Right cardiac atrium (tissue), 5 donors: ENCODE measurements at places on chromosomes 13 and 19.
A peak's percentile ranks its signal among the peaks of the same experiment; 100 is the strongest.

- DNase-seq: peak; percentile 83
These were observed 10.0 kb downstream of the ARHGAP45 start for GRCh38 chr19:1076951-1077350.

DNA sequence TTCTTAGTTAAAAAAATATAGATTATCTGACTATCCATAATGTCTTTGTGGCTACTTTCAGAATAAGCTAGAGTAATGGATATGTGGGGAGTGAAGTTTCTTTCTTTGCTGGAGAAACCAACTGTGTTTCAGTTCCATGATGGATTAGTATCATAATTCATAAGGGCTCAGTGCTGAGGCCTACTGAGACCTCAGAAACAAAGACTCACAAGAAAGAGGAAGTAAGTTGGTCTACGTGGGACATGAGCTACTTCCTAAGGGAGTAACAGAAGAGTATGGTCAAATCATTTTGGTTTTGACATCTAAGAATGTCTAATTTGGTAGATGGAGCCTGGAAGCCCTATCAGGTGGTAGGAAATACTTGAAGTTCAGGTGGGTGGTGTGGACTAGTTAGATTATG, 99.0 kb upstream of the HTR2A start:
- no peak for DNase-seq

- DNase-seq: no peak
These were observed 14.7 kb downstream of the MIER2 start for GRCh38 chr19:329876-330275.

GRCh38 chr13:49584771-49585182, 581 bp downstream of the RCBTB1 start:
- no peak for DNase-seq

- no peak for DNase-seq
These were observed 28.2 kb downstream of the RASL11A start for GRCh38 chr13:27298849-27299248.

DNA sequence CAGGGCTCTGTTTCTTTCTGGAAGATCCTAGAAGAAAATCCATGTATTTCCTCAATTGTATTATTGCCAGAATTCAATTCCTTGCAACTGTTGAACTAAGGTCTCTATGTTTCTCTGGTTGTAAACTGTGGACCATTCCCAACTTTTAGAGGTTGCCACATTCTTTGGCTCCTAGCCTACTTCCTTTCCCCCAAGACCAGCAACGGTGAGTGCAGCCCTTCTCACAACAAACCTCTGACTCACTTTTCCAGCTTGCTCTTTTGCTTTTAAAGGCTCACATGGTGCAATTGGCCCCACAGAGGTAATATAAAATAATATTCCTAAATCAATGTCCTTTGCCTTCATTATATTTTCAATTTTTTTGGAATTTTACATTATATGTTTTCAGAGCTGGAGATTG, 371.3 kb downstream of the SLITRK5 start:
- no peak for DNase-seq

DNA sequence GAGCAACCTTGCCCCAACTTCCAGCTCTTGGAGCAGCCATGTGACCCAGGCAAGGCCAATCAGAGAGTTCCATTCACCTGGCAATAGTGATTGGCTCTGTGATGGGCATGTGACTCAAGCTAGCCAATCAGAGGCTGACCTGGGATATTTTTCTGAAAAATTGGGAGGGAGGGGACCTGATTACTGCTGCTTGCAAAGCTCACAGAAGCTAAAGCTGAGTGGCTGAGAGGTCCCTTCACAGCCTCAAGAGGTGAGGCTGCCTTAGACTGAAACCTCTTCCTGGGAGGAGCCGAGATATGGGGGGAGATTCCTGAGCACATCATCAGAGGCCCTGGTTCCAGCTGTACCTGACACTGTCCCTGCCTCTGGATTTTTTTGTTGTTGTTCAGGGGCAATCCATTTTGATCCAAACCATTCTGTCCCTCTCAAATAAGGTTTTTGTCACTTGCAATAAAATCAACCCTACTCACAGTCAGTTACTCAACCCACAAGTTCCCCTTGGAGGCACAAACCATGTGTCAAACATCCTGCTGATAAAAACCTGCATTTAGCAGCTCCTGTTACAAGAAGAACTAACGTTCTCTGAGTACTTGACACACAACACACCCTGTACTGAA, 4.8 kb downstream of the CIB3 start:
- no peak for DNase-seq

GRCh38 chr13:60000081-60000480, 163.6 kb downstream of the DIAPH3 start:
- DNase-seq: no peak

- DNase-seq: no peak
These were observed 77.5 kb upstream of the CLDN10 start for GRCh38 chr13:95474992-95475391.

GRCh38 chr13:26957182-26957581, 196.6 kb upstream of the GPR12 start:
- no peak for DNase-seq

GRCh38 chr13:96475103-96475502, 385.2 kb downstream of the HS6ST3 start:
- DNase-seq: no peak

DNA sequence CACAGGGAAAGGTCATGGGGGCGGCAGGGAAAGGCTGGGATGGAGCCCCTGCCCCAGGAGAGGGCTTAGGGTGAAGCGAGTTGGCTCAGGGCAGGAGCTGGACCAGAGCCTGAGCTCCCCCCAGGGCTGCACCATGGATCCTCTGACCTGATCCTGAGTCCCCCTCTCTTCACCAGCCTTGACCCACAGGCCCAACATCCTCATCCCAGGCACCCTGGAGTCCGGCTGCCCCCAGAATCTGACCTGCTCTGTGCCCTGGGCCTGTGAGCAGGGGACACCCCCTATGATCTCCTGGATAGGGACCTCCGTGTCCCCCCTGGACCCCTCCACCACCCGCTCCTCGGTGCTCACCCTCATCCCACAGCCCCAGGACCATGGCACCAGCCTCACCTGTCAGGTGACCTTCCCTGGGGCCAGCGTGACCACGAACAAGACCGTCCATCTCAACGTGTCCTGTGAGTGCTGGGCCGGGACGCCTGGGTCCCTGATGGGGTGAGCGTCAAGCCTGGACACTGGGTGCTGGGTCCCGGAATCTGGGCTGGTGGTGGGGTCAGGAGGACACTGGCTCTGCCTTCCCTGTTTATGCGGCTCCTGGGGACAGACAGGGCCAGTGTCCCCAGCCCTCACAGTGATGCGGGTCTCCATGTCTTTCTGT, 842 bp downstream of the SIGLEC9 start:
- DNase-seq: no peak

- DNase-seq: no peak
These were observed 97.2 kb downstream of the EPSTI1 start for GRCh38 chr13:42894765-42895243.

GRCh38 chr13:91369441-91369831, 21.9 kb downstream of the MIR17HG start:
- no peak for DNase-seq

DNA sequence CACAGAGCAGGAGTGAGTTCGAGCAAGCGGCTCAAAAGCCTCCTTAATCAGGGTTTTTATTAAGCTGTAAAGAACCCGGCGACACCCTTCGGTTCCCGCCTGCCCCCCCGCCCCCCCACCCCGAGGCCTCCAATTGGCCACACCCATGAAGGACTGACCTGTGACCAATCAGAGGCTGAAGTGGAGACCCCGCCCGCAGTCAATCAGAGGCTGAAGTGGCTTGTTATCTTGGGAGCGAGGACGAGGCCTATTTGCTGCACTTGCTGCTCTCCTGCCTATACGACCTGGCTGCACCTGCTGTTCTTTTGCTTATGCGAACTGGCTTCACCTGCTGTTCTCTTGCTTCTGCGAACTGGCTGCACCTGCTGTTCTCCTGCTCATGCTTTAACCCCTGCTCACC, 844.9 kb downstream of the OLFM4 start:
- no peak for DNase-seq

DNA sequence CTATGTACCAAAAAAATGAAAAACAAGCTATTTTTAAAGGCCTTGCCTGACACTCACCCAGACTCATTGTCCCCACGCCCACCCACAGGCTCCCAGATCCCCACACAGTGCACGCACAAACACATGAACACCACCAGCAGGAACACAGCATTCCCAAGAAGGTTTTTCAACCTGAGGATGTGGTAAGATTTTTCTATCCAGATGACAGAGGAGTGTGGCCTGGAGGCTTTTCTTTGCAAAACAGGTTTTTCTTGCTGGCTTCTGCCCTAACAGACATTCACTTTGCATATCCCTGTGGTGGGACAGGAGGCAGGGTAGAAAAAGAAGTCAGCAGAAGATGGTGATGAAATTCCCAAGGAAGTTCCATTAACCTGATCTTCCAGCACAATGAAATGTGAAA, 97.8 kb downstream of the KLF12 start:
- DNase-seq: no peak

DNA sequence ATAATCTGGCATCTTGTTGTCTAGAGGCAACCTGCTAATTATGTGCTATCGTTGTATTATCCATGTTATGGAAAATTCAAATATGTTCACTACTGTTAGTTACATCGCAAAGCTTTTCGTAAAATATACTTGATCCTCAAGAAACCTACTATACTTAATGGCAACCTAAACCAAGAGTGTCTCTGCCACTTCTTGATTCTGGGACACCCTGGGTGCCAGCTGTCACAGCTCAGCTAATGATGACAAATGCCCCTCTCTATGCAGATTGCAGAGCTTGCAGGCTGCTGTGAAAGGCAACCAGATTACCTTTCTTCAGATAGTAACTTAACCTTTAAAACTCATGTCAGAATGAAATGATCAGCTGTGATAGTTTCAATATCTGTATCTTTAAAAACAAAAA, 8.9 kb upstream of the MAB21L1 start:
- no peak for DNase-seq

- DNase-seq: no peak
These were observed at the start of gene HPN for GRCh38 chr19:35041548-35042055. Gene HPN (plus strand): TSS chr19:35041721. CDS start chr19:35042507, 786 bp downstream.

- no peak for DNase-seq
These were observed 2.7 kb downstream of the KIRREL2 start for GRCh38 chr19:35859414-35859813.

- DNase-seq: no peak
These were observed 6.5 kb downstream of the BRME1 start for GRCh38 chr19:13899393-13899792.

DNA sequence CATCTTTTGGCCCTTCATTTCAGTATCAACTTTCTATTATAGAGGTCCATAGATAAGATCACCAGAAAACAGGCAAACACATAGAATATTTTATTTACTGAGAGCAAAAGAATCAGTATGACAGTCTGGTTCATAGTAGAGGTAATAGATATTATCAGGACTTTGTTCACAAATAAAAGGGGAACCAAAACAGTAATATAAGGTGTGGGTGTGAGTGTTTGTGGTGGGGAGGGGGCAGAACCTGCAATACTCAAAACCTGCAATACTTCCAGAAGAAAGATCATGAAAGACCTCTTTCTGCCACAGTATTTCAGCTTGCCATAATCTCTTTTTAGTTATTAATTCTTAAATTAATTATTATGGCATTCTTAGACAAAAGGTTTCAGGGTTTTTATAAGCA, 578.7 kb upstream of the SLITRK1 start:
- no peak for DNase-seq

DNA sequence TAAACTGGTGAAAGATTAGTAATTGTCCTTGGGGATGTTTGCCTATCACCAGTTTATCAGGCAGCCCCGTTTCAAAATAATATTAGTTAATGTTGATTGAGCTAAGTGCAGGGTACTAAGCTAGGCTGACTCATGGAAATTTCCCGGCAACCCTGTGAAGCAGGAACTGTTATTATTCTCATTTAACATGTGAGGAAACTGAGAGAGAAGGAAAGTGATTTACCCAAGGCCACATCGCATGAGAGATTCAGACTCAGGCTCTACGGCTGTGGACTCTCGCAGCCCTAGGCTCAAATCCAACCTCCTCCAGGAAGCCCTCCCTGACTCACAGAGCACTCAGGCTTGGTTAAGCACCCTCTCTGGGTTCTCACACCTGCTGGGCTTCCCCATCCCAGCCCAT, 19.7 kb downstream of the CLPTM1 start:
- no peak for DNase-seq

DNA sequence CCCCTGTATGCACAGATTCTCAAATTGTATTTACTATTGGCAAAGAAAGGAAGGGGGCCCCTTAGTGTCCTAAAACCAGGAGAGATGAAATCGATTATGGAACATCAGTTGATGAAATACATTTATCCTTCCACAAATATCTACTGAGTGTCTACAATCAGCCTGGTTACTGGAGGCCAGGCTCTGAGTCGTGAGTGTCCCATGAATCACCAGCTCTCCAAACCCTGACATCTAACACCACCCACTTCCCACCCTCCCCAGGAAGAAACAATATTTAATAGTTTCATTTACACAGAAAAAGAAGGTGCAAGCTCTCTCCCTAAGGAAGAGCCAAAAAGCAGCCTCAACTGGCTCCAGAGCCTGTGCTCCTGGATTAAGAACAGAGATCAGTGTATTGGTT, 25.2 kb downstream of the KCTD15 start:
- no peak for DNase-seq

DNA sequence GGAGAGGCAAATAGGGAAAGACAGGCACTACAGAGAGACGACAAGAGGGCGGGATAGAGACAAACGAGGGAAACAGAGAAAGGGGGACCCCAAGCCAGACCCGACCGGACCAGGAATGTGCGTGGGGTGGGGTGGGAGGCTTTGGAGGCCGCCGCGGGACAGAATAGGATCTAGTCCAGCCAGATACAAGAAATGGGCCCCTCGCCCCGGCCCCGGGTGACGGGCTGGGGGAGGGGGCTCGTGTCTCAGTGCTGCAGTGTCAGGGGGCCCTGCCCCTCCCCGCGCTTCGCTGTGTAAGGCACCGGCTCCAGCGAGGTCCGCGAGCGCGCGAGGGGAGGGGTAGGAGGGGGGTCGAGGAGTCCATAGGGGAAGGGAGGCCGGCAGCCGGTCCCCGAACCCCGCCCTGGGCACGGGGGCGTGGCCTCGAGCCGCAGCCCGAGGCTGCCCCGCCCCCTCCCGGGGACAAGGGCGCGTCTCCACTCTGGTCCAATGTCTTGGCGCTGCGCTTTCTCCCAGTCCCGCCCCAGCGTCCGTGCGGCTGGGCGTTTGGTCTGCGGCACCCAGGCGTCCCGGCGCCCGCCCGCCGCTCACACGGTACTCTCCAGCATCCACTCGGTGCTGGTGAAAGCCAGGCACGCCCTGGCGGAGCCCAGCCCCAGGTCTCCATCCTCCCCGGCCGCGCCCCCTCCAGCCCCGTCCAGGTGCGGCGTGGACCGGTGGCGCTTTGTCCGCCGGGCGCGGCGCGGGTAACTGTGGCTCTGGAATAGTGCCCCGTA, 11.0 kb downstream of the IFNL1 start:
- peak; percentile 77 for DNase-seq

- DNase-seq: no peak
These were observed 9.7 kb downstream of the CCDC97 start for GRCh38 chr19:41319500-41320184.

GRCh38 chr13:95099541-95099940, 201.7 kb downstream of the ABCC4 start:
- DNase-seq: no peak

- no peak for DNase-seq
These were observed 2.4 kb downstream of the BLOC1S3 start for GRCh38 chr19:45180936-45181335.
